ENCODE measurements at places on chromosomes 3 and 15.

DNA sequence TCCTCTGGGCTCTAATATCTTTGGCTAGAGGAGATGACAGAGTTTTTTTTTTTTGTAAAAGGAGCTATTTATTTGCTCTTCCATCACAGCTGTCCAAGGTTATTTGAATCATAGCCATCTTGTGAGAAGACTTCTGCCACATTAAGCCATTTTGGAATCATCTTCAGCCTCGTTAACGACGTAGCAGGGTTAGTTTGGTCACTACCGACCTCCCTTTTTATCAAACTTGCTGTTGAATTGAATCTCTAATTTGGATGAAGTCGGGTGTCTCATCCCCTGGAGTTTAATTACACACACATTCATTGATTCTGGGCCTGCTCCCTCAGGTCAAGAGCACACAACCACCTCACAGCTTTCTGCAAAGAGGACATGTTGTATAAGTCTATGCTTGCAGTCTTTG, 238.7 kb downstream of the CPNE4 start:
- no peak for DNase-seq

GRCh38 chr3:42269647-42270046, 3.7 kb upstream of the CCK start:
- no peak for DNase-seq

- DNase-seq = no peak
Observed at GRCh38 chr3:13689373-13690260, 140.7 kb downstream of the FBLN2 start.

DNA sequence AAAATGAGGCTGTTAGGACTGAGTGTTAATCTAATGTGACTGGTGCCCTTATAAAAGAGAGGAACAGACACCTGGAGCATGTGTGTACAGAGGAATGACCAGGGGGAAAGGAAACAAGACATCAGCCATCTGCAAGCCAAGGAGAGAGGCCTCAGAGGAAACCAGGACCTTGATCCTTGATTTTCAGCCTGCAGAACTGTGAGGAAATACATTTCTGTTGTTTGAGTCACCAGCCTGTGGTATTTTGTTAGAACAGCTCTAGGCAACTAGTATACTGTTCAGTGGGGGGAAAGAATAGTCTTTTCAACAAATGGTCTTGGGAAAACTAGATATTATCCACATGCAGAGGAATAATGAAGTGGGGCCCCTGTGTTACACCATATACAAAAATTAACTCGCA, 80.6 kb downstream of the CCR1 start:
- peak; percentile 4 for DNase-seq

- DNase-seq = no peak
Observed at GRCh38 chr3:196965112-196965803, 3.4 kb downstream of the PIGZ start.

GRCh38 chr3:102353805-102354204, 81.0 kb upstream of the ZPLD1 start:
- DNase-seq = no peak

GRCh38 chr15:60371175-60372051, 26.4 kb downstream of the ANXA2 start:
- peak; percentile 92 for DNase-seq

DNA sequence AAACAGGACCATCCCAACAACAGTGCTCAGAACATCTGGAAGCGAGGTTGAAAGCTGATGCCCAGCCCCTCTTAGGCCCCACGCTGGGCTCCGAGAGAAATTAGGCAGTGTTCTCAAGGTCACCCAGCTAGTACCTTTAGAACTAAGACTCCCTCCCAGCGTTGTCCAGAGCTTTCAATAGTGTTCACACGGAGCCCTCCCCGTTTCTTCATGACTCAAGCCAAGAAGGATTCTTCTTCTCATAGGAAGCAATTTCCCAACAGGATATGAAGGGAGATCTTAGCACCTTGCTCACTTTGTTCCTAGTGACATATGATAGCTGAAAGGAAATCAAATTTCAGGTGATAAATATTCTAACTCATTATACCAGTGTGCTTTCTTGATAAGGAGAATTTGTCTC, 244.2 kb upstream of the ST8SIA2 start:
- no peak for DNase-seq

DNA sequence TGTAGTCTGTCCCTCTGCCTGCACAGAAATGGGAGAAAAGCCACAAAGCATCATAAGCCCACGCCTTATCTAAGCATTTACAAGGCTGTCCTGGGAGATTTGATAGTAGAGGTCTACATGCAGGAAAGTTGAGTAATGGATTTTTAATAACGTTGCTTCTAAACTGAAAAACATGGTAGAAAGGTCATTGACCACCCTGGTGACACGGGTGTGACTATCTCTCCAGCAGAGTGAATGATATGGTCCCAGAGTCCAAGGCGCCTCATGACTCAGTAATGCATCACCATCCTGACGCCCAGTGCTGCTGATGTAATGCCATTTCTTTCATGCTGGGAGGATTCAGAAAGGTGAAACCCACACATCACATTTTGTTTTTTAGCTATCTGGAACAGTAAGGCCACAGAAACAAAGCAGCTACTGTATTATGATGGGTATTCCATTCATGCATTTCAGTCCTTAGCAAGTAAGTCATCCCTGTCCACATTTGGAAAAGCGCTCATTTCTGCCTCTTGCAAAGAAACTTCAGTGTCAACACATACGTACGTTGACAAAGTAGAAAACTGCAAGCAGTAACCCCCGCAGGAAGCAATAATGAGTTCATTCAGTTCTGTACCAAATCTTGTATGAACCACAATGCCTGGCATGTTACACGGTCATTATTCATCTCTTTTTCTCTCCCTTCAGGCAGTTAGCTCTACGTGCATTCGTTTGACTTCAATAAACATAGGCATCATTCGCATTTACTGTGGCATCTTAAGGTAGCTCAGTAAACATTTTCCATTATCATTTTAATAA, 483.5 kb downstream of the GABRG3 start:
- peak; percentile 98 for DNase-seq

GRCh38 chr3:185584686-185585085, 1.4 kb upstream of the SENP2 start:
- DNase-seq = no peak

DNA sequence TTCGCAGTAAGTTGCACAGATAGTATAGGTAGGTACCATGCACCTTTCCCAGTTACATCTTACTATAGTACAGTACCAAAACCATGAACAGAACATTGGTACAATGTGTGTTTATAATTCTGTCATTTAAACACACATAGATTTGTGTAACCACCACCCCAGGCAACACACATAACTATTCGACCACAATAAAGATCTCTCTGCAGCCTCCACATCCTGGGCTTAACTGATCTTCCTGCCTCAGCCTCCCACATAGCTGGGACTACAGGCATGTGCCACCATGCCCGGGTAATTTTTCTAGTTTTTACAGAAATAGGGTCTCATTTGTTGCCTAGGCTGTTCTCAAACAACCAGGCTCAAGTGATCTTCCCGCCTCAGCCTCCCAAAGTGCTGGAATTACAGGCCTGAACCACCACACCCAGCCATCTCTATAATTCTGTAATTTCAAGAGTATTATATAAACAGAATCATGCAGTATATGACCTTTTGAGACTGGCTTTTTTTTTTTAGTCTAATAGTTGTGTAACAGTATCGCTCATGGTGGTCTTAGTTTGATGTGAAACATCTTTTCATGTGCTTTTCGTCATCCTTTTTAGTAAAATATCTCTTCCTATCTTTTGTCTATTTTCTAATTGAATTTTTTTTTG, 13.3 kb upstream of the TMF1 start:
- no peak for DNase-seq

DNA sequence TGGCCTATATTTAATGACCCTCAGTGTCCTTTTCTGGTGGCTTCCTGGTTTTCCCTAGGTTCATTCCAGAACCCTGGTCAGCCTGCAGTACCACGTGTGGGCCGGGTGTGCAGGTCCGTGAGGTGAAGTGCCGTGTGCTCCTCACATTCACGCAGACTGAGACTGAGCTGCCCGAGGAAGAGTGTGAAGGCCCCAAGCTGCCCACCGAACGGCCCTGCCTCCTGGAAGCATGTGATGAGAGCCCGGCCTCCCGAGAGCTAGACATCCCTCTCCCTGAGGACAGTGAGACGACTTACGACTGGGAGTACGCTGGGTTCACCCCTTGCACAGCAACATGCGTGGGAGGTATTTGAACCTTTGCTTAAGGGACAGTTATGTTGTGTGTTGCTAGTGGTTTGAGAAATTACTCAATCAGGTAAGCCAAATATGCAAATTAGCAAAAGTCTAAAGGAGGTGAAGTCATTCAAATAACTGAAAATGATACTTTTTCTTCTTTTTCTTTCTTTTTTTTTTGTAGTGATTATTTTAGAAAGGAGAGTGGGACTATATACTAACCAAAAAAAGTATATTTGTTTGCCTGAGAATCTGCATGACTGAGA, 259.2 kb downstream of the ADAMTSL3 start:
- no peak for DNase-seq

GRCh38 chr15:67189326-67190051, 65.0 kb downstream of the AAGAB start:
- no peak for DNase-seq

- DNase-seq = no peak
Observed at GRCh38 chr3:72278349-72279067, 493.6 kb upstream of the PROK2 start.

GRCh38 chr3:9750556-9751411, 1.0 kb downstream of the OGG1 start:
- DNase-seq = no peak

DNA sequence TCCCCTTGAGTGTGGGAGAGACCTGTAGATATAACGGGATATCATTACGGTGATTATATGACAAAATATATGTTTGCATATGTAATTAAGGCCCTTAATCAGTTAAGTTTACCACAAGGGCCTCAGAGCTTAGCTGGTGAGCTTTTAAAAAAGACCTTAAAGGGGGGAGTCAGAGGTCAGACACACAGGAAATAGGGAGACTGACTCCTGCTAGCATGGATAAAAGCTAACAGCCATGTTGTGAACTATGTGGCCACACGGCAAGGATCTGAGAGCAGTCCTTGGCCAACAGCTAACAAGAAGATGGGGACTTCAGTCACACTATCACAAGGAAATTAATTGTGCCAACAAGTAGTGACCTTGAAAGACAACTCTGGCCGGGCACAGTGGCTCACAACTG, 3.1 kb downstream of the STAG1 start:
- no peak for DNase-seq

DNA sequence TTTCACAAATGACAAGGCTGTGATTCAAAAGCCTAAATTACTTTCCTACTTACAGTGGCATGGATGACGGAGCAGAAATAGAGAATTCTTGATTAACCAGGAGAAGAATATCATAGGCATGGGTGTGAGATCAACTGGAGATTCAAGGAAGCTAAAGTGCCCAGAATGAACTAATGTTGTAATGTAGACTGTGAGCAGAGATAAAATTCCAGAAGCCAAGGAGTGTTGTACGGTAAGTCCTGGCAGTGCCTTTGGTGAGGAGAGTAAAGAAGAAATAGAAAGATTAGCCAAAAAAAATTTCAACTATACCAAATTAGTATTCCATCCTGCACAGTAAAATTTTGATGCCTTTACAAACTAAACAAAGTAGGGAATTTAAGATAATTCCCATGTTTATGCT, 75.9 kb downstream of the ZBTB20 start:
- no peak for DNase-seq

DNA sequence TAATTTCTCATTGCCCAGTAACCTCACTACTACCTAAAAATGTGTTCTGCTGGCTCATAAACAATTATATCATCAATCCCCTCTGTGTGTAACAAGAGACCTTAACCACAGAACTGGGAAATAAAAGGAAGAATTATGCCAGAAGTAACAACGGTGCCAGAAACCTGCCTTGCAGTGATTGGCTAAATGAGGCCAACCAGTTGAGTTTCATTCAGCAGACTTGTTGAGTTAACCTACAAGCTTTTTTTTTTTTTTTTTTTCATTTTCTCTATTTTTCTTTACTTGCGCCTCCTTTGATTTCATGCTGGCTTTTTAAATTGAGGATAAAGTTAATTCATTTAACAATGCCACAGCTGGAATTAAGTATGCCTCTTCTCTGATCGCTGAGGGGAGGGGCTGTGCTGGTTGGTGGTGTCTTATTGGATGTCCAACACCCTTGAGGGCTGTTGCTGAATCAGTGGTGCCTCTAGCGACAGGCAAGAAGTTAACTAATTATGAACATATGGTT, 30.0 kb upstream of the GMNC start:
- DNase-seq = no peak

- DNase-seq = no peak
Observed at GRCh38 chr3:25235031-25235430, 193.0 kb upstream of the RARB start.

GRCh38 chr3:59327376-59327808, 277.6 kb upstream of the CFAP20DC start:
- DNase-seq = no peak

- DNase-seq = no peak
Observed at GRCh38 chr3:102083473-102083872, 234.2 kb downstream of the NFKBIZ start.

DNA sequence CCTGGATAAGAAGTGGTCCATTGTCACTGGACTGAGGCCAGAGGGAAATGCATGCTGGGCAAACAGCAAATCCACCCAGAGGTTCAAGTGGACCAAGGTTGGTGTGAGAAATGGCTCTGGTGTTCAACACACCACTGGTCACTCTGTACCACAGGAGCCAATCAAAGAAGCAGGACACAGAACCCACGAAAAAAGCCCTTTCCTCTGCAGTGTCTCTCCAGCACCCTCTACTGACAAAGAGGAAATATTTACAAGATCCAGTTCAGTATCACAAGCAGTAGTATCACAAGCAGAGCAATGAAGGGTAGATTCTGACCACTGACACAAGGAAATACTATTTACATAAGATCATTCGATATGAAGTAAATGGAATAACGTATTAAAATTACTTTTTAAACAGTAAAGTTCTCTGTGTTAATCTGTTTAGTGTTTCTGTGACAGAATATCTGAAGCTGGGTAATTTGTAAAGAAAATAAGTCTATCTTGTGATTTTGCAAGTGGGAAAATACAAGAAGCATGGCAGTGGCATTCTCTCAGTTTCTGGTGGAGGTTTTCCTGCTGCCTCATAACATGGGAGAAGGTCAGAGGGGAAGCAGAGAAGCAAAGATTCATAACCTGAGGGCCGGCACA, 390.7 kb downstream of the EFHB start:
- DNase-seq = peak; percentile 81

DNA sequence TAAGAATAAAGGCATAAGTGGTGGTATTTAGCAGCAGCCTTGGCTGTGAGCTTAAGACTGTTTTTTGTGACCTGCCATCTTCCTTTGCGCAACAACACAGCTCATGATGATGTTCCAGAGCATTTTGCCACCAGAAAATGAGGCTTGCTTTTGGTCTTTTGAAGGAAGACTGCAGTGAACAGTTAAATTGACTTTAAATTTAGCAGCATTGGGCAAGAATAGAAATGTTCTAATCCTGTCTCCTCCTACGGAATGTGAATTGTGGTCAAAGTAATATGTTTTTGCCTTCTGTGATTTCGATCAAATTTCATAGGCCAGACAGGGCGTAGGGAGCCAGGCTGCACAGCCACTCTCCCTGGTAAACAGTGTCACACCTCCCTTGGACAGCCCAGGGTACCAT, 460.7 kb upstream of the RASGRP1 start:
- no peak for DNase-seq

- DNase-seq = no peak
Observed at GRCh38 chr3:175278680-175279079, 419.5 kb downstream of the NAALADL2 start.
